ENCODE measurements at places on chromosomes 3 and 15.

DNA sequence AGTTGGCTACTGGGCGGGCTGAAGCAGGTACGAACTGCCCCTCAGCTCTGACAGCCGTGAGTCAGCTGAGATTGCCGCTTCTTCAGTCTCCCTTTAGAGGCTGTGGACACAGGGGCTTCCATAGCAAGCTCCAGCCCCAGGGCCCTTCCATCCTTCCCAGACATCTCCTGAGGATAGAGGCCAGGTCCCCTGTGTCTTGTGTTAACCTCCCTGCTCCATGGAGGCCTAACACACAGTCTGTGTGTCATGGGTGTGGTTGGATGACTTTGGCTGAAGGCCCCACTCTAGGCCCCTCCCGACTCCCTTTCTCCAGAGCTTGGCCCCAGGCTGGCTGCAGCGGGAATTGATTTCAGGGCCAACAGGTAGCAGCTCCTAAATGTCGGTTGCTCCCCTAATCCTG lies 116.1 kb upstream of the TLE3 start:
- DNase-seq, result no peak

GRCh38 chr3:60081381-60082095 lies 1031.7 kb upstream of the CFAP20DC start:
- DNase-seq, result no peak

DNA sequence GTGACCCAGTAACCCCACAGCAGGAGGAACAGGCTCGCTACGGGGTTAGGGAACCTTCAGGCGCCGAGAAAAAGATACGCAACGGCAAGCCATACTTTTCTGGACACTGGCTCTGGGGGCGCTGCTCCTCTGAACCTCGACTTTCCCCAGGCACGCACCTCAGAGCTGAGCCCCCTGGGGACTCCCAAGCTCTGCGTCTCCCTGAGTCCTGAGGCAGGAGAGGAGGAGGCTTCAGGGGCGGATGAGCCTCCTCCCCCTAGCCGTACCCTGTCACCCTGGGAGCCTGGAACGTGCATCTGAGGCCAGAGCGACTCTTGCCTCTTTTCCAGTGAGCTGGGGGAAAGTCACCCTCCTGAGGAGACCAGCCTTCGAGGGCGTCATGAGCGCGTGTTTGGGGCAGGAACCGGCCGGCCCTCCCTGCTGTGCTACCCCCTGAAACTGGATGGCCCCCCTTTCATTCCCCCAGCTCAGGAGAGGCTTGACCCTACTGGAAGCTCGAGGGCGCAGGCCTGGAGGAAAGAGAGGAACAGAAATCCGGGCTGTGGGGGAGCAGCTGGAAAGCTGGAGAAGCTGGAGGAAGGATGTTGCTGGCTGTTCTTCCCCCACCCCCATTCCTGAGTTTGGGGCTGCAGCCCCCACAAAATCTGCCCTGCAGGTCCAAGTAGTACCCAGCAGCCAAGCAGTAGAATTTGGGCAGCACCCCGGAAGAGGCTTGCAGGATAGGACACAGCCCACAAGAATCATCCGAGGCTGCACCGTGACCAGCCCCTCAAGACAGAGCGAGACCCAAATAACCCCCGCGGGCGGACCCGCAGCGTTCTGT lies 25.1 kb upstream of the POLG start:
- no peak for DNase-seq

- DNase-seq, result no peak
Observed at GRCh38 chr3:167700926-167701325, 33.8 kb downstream of the PDCD10 start.

GRCh38 chr15:98000249-98001203 lies 40.0 kb downstream of the ARRDC4 start:
- DNase-seq, result no peak

DNA sequence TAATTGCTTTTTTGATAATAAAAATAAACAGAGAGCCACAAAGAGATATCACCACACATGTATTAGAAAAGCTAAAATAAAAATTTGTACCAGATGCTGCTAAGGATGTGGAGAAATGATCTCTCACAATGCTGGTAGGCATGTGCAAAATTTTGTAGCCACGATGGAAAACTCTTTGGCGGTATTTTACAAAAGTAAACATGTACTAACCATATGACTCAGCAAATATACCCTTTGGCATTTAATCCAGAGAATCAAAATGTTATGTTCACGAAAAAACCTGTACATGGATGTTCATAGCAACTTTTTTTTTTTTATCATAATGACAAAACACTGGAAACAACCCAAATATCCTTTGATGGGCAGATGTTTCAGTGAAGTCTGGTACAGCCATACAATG lies 261.2 kb downstream of the LPP start:
- no peak for DNase-seq

DNA sequence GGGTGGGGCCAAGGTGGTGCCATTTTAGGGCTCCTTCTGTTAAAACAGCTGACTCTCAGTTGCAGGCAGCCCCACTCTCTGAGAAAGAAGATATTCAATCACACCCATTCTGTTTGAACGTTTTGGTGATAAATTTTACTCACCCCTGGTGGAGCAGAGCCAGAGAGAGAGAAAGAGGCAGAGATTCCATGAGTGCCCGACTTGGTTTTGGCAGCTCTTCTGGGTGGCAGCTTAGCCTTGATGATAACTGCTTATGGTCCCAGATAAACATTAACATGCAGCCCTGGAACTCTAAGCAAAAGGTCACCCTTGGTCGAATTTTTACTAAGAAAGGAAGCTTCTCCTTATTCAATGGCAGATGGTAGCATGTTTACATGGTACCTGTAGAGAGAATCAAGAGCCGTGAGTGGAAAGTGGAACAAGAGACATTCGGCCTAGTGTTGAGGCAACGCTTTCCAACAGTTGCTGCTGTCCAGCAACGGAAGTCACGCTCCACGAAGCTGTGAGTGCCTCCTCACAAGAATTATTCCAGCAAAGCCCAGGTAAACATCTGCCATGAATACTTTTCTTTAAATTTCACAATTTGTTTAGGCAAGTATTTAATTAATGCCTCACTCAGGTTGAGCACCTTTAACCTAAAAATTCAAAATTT lies 530.6 kb upstream of the ROBO2 start:
- no peak for DNase-seq

- no peak for DNase-seq
Observed at GRCh38 chr3:37904601-37905000, 42.9 kb downstream of the CTDSPL start.

DNA sequence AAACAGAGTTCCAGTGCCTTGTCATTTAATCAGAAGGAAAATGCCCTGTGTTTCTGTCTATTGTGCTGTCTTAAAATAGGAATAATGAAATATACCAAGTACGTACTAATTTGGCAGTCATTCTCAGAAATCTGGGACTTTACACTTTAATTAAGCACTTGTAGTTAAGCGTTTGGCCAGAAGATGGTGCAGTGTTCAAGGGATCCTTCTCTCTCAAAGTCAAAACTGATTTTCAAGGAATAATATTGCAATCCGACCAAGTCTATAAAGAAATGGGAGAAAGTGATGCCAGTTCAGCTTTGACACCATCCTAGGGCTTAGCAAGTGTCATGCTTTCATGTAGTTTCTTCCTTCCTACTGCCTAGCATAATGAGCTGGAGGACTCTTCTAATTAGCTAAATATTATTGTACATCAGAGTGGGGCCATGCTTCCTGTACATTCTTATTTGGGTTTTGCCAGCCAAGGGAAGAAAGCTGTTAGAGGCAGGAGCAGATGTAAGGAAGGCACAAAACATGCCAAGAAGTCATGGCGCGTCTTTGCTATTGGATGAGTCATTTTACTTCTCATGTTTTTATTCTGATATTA lies 64.8 kb downstream of the SAMMSON start:
- DNase-seq, result peak; percentile 22

DNA sequence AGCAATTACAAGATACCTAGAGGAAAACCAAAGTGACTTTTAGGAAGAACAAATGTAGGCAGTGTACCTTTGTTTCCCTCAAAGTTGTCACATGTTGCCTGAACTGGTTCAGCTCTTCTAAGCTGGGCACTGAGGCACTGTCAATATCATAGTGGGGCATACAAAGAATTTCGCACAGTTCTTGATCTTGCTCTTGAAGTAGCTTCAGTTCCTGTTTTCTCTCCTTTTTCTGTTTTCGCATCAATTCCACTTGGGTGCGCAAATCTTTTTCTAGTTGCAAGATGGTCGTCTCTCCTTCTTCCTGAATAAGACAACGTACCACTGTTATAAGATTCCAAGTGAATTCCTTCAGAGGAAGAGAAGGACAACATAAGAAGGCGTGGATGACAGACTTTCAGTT lies 12.7 kb downstream of the PRC1 start:
- no peak for DNase-seq

DNA sequence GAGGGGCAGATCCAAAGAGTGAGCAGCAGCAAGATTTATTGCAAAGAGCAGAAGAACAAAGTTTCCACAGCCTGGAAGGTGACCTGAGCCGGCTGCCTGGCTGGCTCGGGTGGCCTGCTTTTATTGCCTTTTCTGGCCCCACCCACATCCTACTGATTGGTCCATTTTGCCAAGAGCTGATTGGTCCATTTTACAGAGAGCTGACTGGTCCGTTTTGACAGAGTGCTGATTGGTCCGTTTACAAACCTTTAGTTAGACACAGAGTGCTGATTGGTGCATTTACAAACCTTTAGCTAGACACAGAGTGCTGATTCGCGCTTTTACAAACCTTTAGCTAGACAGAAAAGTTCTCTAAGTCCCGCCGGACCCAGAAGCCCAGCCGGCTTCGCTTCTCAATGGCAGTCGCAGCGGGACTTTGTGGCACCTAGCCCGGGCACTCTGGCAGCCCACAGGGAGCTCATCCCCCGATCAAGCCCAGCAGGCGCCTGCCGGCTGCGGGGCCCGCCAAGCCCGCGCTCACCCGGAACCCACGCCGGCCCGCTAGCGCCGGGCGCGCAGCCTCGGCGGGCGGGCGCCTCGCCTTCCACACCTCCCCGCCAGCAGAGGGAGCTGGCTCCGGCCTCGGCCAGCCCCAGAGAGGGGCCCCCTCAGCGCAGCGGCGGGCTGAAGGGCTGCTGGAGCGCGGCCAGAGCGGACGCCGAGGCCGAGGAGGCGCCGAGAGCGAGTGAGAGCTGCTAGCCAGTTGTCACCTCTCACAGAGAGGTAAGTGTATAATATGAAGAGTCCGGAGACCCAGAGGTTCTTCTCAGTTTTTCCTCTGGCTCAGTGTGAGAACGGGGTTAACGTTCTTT lies 339.2 kb downstream of the CHL1 start:
- DNase-seq, result no peak

DNA sequence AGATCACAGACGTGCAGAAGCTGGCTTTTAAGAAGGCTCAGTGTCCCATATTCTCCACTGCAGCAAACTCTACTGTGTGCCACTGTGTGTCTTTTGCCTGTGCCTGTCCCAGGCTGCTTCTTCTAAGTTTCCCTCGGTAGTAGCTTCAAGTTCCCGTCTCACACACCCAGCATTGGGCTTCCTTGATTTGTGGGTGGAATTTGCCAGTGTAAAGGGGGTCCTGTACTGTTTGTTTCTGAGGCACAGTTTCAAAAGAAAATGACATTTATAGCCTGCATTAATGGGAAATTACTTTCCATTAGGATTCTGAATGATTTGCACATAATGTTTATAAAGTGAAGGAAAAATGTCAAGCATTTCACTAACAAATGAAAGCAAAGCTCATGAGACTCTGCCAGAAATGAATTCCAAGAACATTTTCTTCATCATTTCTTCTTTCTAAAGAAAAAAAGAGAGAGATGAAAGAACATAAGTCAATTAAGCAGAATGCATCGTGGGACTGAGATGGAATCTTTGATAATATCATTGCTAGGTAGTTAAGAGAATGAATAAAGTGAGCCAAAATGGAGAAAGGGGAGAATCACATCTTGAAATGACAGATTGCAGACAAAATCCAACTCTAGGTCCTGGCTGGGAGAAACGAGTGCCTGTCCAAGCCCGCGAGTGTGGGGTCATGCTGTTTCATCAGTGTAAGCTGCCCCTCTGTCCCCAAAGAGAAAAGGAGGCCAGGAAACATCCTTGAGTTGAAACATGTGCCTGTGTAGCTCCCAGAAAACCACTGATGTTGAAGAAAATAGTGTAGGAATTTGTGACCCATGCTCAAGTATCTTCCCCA lies 48.6 kb upstream of the ADAMTSL3 start:
- no peak for DNase-seq

DNA sequence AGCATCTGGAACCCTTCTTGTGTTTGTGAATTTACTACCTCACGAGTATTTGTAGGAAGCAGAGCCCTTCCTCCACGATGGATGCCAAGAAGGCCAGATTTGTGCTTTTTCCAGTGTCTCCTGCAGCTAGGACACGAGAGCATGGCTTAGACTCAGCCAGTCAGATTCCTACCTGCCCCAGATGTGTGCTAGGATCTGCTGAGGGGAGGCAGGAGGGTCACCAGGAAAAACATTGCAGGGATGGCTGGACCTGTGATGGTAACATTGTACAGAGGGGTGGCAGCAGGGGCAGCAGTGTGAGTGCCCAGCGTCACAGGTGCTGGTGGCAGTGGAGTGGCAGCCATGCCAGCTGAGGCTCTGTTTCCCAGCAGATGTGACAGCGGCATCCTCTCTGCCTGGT lies 285.3 kb downstream of the FAM43A start:
- no peak for DNase-seq

- DNase-seq, result no peak
Observed at GRCh38 chr3:152339881-152340505, 71.3 kb downstream of the MBNL1 start.

DNA sequence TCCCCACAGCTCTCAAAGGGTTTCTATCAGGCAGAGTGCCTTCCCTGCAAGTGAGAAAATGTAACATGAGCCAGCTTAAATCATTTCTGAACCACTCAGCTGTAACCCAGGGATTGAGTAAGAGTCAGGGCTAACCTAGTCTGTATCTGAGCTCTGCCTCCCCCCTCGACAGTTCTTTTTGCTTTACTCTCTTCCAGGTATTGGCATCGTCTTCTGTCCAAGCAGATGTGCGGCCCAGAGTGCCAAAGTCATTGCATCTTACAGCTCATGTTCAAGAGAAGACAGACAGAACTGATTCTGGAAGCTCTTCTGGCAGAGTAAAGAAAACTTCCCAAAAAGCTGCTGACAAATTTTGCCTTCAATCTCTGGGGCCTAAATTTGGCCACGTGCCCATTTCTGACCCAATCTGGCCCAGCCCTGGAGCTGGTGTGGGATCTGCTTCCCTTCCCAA lies 74.8 kb downstream of the ABHD5 start:
- no peak for DNase-seq

DNA sequence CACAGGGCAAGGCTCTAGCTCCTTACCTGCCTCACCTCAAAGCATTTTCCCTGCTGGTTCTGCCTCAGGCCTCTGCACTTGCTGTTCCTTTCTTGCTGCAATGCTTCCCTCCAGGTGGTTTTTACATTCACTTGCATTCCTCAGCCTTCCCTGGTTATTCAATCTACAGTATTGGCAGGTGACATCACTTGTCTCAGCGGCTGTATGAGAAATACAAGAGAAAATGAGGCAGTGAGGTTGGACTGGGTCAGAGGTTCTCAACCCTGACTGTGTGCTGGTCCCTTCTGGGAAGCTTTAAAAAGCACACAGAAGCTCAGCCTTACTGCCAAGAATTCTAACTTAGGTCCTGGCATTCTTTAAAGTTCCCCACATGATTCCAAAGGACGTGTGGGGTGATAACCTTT lies 26.7 kb downstream of the SIAH2 start:
- DNase-seq, result no peak

DNA sequence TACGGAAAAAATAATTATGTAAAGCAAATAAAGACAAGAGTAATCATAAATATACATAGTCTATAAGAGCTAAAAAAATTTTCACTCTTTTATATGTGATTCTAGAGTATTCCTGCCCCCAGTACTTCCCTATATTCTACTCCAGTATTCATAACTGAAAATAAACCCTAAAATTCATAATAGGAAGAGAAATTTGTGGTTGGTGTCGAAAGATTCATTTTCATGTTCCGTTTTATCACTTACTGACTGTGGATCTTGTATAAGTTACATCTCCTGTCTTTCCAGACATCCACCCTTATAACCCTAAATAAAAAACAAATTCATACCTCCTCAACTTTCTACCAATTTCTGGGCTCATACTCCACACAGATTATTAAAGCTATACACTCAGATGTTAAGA lies 16.0 kb upstream of the MBNL1 start:
- no peak for DNase-seq

Data from activated CD4-positive, alpha-beta T cell treated with anti-CD3 and anti-CD28 coated beads, Interleukin-10, Interleukin-2, amounts not matched to agents 100 ng/mL and 50 ng/mL, durations not matched to agents 16 hours and 8 hours (primary cell).